Adrenal gland (tissue), 19 donors: ENCODE measurements at places on chromosomes 4 and X. TPM values are rescaled to one million over a fixed set of nuclear protein-coding genes. Genes with fewer than 3 reads are reported as not detected.

JADE3 gene
- 19.2 TPM for total RNA-seq

CNKSR2 gene
- 9.4 TPM for total RNA-seq

SCML1 gene
- 14.6 TPM for total RNA-seq

IL2 gene
- total RNA-seq, result 1.2 TPM

NPY2R gene
- not detected for total RNA-seq

NWD2 gene
- total RNA-seq, result 0.07 TPM

CXorf49 gene
- not detected for total RNA-seq

TRPC3 gene
- 0.13 TPM for total RNA-seq

GRCh38 chr4:157994863-157995262 lies 178.0 kb downstream of the GASK1B start:
- no peaks in the 10 kb centered on the region for H3K27me3 ChIP-seq
- H3K27ac ChIP-seq, result peak overlapping the region; percentile 54
- no peaks in the 10 kb centered on the region for H3K36me3 ChIP-seq
- H3K4me3 ChIP-seq, result no peak overlapping the region

- no peak overlapping the region for H3K4me3 ChIP-seq
- H3K27ac ChIP-seq, result no peak overlapping the region
- no peaks in the 10 kb centered on the region for H3K36me3 ChIP-seq
- no peak for DNase-seq
- no peaks in the 10 kb centered on the region for H3K4me1 ChIP-seq
Measured at GRCh38 chr4:155569960-155570515, 96.6 kb upstream of the GUCY1A1 start.

- DNase-seq, result peak; percentile 62
- peak overlapping the region; percentile 94 for H3K27ac ChIP-seq
Measured at GRCh38 chr4:128812442-128813235, 3.1 kb downstream of the JADE1 start.

GRCh38 chr4:42280327-42281095 lies 116.8 kb upstream of the SHISA3 start:
- H3K36me3 ChIP-seq, result no peaks in the 10 kb centered on the region
- no peak for DNase-seq
- H3K27ac ChIP-seq, result no peak overlapping the region
- H3K4me3 ChIP-seq, result no peak overlapping the region
- no peaks in the 10 kb centered on the region for H3K27me3 ChIP-seq

GRCh38 chr4:173195109-173195508 lies 26.5 kb downstream of the GALNT7 start:
- no peaks in the 10 kb centered on the region for H3K36me3 ChIP-seq
- no peak overlapping the region for H3K27ac ChIP-seq
- H3K4me1 ChIP-seq, result no peaks in the 10 kb centered on the region
- no peak for DNase-seq

DNA sequence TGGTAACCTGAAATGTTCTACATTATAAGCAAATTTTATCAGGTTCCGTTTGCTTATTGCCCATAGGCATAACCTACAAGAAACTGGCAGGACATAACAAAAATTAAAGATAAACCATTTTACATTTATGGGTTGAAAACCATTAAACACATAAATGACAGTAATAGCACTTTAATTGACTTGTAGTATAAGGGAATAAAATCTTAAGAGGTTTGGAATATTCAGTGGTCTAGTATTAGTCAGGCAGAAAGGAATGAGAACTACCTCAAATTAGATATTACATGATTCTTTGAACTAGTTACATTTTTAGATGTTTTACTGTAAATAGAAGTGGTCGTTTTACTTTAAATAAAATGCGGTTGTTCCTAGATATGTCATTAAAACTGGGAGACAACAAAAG lies 111.9 kb downstream of the ADAMTS3 start:
- no peaks in the 10 kb centered on the region for H3K36me3 ChIP-seq
- DNase-seq, result no peak
- H3K27me3 ChIP-seq, result no peaks in the 10 kb centered on the region

DNA sequence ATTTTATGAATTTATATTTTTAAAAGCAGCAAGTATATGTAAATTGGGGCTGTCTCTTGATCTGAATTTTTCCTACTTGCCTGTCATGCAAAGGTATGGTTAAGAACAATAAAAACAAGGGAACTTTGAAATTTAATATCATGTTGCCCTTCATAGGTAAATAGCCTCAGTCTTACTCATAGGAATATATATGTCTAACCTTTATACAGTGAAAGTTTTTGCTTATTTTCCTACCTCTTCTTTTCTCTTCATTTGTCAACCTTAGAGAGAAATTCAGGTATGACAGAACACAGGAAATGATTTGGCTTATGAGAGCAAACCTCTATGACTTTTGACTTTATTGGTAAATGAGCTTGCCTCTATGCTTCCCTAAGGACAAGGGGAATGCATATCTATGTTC lies 716.0 kb downstream of the CENPC start:
- H3K4me1 ChIP-seq, result no peaks in the 10 kb centered on the region
- no peaks in the 10 kb centered on the region for H3K27me3 ChIP-seq
- no peaks in the 10 kb centered on the region for H3K36me3 ChIP-seq
- no peak for DNase-seq

DNA sequence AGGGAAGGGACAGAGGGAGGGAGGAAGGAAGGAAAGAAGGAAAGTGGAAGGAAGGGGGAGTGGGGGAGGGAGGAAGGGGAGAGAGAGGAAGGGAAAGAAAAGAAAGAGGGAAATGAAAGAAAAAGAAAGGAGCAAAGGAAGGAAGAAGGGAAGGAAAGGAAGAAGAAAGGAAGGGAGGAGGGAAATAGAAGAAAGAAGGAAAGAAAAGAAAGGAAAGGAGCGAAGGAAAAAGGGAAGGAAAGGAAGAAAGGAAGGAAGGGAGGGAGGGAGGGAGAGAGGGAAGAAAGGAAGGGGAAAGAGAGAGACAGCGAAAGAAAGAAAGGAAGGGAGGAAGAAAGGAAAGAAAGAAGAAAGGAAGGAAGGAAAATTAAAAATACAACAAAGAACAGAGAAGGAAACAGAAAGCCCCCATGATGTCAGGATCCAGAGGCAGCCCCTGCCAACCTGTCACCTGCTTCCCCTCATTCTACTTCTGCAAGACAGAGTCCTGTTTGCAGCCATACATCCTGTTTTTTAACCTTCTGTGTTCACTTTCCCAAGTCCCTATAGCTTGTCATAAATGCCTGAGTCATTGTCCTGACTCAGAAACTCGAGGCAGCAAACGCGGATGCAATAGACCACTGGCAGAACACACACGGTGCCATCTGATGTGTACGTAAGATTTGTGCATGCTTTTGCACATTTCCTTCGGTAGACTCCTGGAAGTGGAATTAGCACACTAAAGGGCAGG lies 77.0 kb upstream of the C4orf50 start:
- no peaks in the 10 kb centered on the region for H3K36me3 ChIP-seq
- no peak for DNase-seq
- H3K4me1 ChIP-seq, result no peaks in the 10 kb centered on the region
- H3K27ac ChIP-seq, result no peak overlapping the region

GRCh38 chrX:55867181-55867651 lies 149.7 kb downstream of the RRAGB start:
- H3K4me3 ChIP-seq, result no peak overlapping the region
- no peaks in the 10 kb centered on the region for H3K4me1 ChIP-seq

DNA sequence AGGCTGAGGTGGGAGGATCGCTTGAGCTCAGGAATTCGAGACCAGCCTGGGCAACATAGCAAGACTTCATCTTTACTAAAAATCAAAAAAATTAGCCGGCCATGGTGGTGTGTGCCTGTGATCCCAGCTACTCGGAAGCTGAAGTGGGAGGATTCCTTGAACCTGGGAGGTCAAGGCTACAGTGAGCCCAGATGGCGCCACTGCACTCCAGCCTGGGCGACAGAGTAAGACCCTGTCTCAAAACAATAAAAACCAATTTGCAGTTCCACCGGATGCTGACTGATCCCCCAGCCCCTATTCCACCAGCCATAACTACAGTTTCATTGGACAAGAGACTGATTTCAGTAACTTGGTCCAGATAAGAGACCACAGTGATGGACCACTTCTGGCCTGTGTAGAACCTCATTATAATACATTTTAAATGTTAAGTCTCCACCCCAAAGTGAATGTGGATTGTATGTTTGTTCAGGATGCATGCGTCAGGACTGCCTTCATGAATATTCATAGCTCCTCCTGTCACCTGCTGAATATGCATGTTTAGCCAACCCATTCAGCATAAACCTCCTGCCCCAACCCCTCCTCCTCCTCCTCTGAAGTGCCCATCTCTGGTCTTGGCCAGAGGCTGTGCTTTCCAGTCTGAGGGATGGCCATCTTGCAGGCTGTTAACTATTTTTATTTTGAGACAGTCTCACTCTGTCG lies 2.3 kb upstream of the SLBP start:
- no peaks in the 10 kb centered on the region for H3K27me3 ChIP-seq
- H3K4me1 ChIP-seq, result peaks cover 19% of the 10 kb centered on the region
- H3K27ac ChIP-seq, result no peak overlapping the region
- H3K36me3 ChIP-seq, result peaks cover 18% of the 10 kb centered on the region
- H3K4me3 ChIP-seq, result no peak overlapping the region

DNA sequence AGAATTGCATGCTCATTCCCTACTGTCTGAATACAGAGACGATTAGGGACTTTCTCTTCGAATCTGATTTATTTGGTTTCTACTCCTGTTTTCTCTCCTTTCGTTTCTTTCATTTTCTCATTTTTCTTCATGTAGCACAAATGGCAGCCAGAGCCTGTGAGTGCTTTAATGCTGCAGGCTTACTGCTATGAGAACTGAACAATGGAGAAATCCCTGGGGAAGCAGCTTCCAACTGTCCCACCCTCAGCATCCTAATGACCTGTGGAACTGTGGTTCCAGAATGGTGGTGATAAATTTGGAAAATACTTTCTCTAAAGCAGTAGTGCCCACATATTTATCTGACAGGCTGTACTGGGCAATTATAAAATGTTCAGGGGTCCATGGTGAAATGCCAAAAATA lies 930.4 kb downstream of the DMD start:
- H3K27me3 ChIP-seq, result peaks cover 3% of the 10 kb centered on the region
- H3K36me3 ChIP-seq, result no peaks in the 10 kb centered on the region
- H3K4me1 ChIP-seq, result no peaks in the 10 kb centered on the region
- H3K27ac ChIP-seq, result no peak overlapping the region
- no peak overlapping the region for H3K4me3 ChIP-seq

GRCh38 chrX:104189837-104190236 lies 23.6 kb downstream of the FAM199X start:
- no peak overlapping the region for H3K4me3 ChIP-seq
- no peak overlapping the region for H3K27ac ChIP-seq
- H3K36me3 ChIP-seq, result no peaks in the 10 kb centered on the region
- no peaks in the 10 kb centered on the region for H3K4me1 ChIP-seq

DNA sequence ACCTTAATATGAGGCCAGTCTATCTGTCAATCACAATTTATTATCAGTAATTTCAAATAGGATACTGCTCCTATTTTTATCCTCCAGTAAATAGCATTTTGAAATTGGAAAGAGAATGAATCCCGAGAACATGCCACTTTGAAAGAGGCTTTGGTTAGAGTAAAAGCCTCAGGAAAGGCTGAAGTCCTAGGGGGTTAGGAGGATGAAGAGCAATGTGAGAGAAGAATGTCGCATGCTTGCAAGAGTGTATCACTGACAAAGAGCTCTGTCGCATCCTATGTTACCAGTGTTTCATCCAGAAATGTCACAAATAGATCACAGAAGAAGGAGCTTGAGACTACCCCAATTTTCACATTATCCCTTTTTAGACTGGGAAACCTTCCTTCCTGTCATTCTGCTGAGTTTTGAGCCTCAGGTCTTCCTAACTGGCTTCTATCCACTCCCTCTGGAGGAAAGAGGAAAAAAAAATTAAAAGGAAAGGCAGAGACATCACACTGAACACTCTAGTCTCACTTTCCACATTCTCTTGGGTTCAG lies 39.8 kb downstream of the GPM6A start:
- no peaks in the 10 kb centered on the region for H3K4me1 ChIP-seq
- no peaks in the 10 kb centered on the region for H3K36me3 ChIP-seq
- no peaks in the 10 kb centered on the region for H3K27me3 ChIP-seq
- DNase-seq, result no peak
- no peak overlapping the region for H3K4me3 ChIP-seq

DNA sequence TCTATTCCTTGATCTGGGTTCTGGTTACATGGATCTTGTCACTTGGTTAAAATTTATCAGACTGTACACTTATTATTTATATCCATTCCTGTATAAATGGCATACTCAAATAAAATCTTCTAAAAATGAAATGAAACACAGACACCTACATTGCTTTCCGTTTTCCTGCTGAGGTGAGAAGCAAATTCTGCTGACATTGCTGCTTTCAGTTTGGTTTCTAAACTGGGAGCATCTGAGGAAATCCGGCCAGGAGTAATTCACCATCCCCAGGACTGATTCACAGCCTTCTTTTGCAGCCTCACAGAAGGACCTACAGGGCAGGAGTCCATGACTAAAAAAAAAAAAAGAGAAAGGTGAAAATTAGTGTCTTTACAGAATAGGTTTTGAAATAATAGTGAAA lies 93.6 kb downstream of the CORIN start:
- H3K4me1 ChIP-seq, result no peaks in the 10 kb centered on the region
- no peaks in the 10 kb centered on the region for H3K36me3 ChIP-seq
- no peaks in the 10 kb centered on the region for H3K27me3 ChIP-seq

GRCh38 chr4:38210396-38211114 lies 250.4 kb downstream of the PTTG2 start:
- H3K4me1 ChIP-seq, result no peaks in the 10 kb centered on the region
- H3K27me3 ChIP-seq, result no peaks in the 10 kb centered on the region
- no peaks in the 10 kb centered on the region for H3K36me3 ChIP-seq
- H3K27ac ChIP-seq, result no peak overlapping the region

DNA sequence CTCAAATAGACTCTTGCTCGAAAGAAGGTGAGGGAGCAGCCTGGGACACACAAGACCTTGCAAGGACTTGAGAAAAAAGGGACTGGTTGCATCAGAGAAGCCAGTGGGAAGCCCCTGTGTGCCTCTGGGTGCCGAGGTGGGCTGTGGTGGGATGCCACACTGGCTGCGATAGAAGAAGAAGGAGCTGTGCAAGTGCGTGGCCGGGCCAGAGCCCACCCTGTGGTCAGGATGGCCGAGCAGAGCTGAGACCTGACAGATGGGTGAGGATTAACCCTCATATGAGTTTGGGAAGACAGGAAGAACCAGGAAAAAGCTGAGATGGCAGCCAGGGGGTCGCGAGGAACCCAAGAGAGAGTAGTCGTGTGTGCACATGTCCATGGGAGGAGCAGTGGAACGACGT lies 44.6 kb upstream of the HGFAC start:
- H3K27me3 ChIP-seq, result no peaks in the 10 kb centered on the region
- H3K36me3 ChIP-seq, result no peaks in the 10 kb centered on the region
- H3K27ac ChIP-seq, result no peak overlapping the region
- DNase-seq, result no peak
- H3K4me1 ChIP-seq, result no peaks in the 10 kb centered on the region
- no peak overlapping the region for H3K4me3 ChIP-seq
